Posterior cingulate gyrus (tissue), 11 donors: ENCODE measurements at places on chromosomes 16 and 17.

DNA sequence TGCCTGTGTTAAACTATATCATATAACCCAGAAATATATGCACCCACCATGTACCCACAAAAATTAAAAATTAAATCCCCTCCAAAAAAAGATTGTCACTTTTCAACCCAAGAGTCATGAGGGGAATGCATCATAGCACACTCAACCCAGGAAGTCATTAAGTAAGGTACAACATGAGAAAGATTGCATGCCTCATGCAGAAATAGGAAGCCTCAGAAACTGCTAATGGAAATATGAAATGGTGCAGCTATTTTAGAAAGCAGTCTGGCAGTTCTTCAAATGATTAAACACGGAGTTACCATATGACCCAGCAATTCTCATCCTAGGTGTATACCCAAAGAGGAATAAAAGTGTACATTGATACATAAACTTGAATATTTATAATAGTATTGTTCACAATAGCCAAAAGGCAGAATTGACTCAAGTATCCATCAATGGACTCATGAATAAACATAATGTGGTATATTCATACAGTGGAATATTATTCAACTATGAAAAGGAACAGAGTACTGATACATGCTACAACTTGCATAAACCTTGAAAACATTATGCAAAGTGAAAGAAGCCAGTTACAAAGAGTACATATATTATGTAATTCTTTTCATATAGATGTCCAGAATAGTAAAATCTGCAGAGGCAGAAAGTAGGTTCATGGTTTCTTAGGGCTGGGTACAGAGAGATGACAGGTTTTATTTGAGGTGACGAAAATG lies 70.4 kb downstream of the TMEM100 start:
- DNase-seq = no peak

DNA sequence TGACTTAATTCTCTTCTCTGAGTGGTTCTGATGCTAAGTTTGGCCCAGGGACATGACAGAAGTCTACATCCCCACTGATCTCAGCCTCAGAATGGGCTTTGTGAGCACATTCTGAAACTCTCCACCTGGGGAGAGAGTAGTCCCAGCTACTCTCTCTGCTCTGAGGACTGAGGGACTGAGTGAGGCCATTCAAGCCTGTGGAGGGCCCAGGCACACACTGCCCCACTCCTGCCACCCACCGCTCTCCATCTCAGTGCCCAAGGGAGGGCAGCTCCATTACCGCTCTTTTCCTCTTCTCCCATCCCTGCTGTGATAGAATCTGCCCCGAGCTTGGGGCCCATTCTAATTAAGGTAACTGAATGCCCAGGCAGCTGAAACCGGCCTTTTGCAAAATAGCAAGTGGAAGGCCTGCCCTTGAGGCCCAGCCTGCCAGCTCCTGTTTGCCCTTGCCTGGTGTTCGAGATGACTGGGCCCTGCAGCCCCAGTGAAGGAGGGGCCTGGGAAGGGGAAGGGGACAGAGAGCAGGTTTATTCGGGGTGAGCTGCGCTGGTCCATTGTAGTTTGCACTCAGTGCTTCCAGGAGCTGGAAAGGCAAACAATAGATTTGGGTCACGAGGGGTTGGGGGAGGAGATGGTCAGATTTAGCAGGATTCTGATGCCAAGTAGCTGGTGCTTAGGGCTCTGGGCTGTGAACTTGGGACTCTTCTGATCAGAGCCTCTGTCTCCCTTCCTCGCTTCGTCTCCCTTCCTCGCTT lies 76.2 kb downstream of the RAB11FIP4 start:
- DNase-seq = peak; percentile 73

DNA sequence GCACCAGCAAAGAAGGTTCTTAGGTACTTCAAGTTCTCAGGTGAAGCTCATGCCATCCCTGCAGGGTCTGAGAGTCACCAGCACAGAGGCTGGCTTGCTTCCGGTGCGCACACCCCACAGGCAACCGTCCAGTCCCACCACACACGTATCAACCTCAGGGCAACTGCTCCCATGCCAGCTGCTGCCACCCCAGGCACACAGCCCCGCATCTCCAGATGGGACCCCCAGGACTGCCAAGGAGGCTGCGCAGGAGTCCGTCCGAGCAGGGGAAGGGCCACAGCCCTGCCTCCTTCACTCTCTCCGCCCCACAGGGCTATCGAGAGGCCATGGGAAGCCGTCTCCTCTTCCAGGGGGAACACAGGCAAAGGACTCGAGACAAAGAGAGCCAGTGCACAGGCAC lies 13.3 kb downstream of the KIFC3 start:
- DNase-seq = peak; percentile 59

- DNase-seq = no peak
Observed at GRCh38 chr16:48140821-48141220, 15.0 kb downstream of the ABCC12 start.

DNA sequence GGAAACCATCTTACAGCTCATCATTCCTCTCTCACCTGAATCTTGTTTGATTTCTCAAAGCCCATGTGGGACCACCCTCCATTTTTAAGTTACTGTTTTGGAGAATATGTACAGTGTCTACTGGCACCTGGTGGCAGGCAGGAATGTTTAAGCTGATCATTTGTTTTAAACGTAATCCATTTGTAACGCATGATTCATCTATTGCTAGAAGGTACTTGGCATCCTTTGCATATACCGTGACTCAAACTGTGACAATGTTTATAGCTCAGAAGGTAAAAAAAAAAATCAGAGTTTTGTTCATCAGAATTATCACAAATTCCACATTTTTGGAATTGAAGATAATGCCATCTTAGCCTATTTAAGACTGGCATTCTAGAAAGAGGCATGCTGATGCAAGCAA lies 1007.5 kb upstream of the EEF2KMT start:
- DNase-seq = no peak

DNA sequence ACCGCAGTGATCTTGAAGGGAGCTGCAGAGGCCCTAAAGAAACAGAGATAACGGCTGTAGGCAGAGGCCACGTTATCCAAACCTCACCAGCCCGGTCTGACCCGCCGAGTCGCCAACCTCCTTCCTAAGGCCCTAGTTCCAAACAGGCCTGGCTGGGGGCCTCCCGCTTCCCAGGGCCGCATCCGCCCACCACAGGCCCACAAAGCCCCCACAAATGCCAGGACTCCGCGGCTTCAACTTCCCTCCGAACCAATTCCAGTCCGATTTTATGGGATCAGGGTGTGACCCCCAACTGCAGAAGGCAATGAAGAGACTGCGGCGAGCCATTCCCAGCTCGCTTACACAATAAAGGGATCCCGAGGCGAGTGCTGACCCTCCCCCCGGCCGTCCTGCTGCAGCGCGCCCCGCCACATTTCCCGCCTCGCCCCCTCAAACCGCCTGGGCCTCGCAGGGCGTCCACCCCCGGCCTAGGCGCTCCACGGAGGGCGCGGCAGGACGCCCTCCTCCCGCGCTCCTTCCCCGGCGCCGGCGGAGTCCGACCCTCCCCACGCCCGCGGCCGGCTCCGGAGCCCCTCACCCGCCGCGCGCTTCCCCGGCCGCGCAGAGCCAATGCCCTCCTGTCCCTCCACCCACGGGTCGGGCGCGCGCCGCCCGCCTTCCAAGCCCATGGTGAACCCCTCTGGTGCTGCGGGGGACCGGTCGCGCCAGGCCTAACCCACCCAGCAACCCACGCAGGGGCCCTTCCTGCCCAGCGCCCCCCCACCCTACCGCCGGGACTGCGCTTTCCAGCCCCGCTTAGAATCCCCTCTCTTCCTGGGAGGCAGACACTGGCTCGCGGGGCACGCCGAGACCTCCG lies 926 bp downstream of the MYH10 start:
- peak; percentile 79 for DNase-seq

DNA sequence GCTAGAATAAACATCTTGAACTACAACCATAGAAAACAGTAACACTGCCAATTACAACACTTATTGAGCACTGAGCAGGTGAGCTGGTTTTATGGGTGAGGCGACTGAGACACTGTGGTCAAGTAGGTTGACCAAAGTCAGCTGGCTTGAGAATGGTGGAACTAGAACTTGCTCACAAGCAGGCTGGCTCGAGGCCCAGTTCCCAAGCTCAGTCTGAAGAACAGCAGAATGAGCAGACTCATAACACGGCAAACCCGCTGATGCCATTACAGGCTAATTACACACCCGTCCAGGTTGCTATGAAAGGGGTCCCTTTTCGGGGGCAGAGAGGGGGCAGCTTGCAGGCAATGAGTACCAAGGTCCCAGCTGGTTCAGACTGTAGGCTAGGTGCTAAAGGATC lies 6.5 kb downstream of the ZZEF1 start:
- DNase-seq = peak; percentile 30

DNA sequence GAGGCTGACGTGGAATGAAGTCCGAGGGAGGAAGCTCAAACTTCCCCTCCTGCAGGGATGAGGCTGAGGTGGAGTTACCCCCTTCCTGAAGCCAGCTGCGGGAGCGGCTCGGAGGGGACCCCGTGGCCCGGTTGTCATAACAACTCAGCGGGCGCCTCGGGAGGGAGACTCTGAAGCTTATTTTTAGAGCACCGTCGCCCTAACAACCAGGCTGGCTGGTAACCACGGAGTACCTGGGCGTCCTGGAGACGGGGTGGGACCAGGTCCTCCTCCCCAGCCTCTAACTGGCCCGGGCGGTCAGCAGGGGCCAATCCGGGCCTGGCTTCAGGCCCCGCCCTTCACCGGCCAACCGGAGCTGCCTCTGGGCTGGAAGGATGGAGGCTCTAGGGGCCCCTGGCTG lies 27.7 kb downstream of the NECAB2 start:
- DNase-seq = peak; percentile 61

GRCh38 chr17:1492249-1493206 lies at the start of gene MYO1C:
TSS of gene MYO1C (minus strand) at chr17:1492686. CDS start at chr17:1492487, 199 bp downstream.
- DNase-seq = no peak

DNA sequence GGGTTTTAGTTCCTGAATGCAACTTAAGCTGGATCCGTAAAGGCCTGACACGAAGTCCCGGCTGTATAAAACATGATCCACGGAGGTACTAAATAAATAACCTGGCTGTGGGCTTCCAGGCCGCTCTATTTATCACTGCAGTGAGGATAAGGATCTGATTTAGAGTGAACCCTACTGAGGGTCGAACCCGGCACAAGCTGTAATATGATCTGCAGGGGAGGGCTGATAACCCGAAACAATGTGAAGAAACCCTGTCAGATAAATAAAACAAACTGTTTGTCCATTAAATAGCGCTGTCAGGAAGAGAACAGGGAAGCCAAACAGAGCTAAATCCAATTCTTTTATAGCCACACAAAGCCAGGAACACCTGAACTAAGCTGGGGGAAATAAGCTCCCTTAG lies 375.6 kb upstream of the SALL1 start:
- no peak for DNase-seq

GRCh38 chr17:32659419-32659842 lies 172.6 kb downstream of the CDK5R1 start:
- DNase-seq = peak; percentile 90

- DNase-seq = no peak
Observed at GRCh38 chr17:9401434-9401833, 174.2 kb downstream of the STX8 start.

- no peak for DNase-seq
Observed at GRCh38 chr17:73969956-73970355, 233.5 kb upstream of the RPL38 start.

DNA sequence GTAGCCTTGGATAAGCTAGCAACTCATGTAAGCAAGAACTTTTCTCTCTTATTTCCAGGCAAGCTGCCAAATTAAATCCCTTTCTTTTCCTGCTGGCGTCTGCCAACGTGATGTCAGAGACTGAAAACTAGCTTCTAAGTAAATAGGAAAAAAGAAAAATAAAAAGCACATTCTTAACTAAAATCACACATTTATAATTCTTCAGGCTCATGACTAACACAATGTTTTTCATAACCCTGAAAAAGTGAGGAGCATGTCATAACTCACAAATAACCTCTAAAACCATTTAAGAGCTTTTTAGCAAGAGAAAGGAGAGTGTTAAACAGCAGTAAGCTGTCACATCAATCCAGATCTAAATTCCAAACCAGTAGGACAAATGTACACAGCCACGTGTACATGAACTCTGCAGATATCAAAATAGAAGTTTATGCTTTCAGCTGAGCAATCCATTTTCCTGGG lies 110.0 kb downstream of the N4BP1 start:
- DNase-seq = no peak

DNA sequence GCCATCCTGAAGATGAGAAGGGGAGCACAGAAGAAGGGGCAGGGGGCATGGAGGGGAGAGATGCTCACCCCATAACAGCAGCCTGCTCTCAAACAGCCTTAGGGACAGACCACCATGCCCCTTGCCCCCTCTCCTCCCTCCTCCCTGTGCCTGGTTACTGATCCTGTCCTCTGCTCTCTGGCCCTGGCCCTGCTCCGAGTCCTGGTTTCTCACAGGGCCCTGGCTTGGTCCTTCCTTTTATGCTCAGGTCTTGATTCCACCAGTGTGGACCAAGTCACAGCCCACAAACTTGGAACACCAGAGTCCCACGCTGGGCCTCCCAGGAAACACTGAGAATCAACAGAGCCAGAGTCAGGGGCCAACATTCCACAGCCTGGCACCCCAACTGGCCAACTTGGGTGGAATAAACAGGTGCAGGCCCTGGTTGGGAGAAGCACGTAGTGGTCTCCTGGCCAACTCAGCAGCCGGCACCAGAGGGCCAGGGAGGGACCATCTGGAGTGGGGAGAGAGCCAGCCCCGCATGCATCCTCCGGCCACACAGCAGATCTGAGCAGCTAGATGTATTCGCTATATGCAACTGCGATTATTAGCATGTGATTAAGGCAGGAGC lies 44.9 kb upstream of the CDC42EP4 start:
- no peak for DNase-seq

GRCh38 chr16:14566599-14566998 lies 63.5 kb downstream of the PARN start:
- DNase-seq = no peak

DNA sequence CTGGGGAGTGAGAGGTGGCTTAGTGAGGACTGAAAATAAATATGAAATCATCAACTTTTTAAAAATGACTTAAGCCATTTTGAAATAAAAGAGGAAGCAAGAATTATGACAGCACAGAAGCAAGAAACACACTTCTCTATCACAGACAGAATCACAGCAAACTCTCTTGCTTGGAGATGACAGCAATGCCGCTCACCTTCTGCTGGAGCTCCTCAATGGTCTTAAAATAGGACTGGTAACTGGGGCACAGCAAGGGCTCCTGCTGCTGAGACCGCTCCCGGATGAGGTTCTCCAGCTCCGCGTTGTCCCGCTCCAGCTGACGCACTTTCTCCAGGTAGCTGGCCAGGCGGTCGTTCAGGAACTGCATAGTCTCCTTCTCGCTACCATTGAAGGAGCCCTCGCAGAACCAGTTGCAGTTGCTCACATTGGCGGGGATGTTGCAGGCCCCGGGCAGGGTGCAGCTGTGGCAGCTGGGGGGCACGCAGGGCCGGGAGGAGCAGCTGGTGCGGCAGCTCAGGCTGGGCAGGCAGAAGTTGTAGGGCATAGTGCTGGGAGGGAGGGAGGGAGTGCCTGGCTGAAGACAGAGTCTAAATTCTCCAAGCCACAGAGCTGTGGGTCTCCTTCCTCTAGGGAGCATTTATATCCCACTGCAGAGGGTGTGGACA lies at the start of gene KRT31:
TSS of gene KRT31 (minus strand) at position 613 of the 665 bp plus-strand sequence. CDS start at position 544, 69 bp downstream.
- DNase-seq = no peak
